ENCODE measurements at places on chromosomes 5 and 9.
A peak's percentile ranks its signal among the peaks of the same experiment; 100 is the strongest.

DNA sequence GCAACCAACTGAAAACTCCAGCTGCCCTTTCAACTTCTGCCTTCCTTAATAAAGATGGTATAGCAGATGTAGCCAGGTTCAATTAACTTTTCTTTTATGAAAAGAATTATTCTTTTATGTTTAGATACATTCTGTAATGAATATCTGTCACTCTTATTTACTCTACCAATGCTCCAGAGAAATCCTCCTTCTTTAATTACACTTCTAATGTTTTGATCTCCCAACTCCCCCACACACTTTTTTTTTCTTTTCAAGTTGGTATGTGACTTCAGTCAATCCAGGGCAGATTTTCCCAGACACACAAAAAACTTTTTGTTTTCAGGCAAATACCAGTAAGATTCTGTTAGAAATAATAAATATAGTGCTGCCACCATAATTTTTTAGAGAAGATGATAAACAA lies 1000.0 kb upstream of the DMAC1 start:
- DNase-seq: no peak

DNA sequence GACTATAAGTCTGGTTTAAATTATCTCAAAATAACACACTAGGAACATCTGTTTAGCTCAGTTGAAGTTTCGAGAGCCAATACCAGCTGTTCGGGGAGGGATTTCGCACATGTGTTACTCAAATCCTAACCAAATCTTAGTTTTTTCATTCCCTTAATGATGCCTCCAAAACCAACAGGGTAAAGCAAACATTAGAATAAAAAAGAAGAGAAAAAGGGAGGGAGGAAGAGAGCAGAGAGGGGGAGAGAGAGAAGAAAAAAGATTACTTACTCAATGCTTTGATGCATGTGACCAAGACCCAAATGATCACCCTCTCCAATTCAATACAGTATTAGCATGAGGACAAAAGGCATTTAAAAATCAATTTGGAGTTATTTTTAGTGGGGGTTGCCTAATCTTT lies 86.0 kb upstream of the NR5A1 start:
- no peak for DNase-seq

- no peak for DNase-seq
These were observed 13.3 kb downstream of the CAVIN4 start for GRCh38 chr9:100591139-100591538.

- peak; percentile 78 for DNase-seq
These were observed 53.2 kb downstream of the ZNF474 start for GRCh38 chr5:122182491-122182921.

DNA sequence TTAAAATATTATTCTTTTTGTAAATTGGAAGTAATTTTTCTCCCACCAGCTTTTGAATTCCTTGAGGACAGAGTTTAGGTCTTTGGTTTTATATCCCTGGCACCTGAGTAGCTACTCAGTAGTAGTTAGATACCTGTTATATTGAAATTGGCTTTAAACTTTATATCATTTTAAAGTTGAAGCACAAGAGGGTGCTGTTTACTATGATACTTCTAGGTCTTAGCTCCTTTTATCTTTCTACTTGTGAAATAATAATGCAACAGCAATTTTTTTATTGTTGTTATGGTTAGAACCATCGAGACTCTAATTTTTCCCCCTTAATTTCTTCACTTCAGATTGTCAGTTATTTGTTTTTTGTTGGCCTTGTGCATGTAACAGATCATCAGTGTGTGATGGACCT lies 46.3 kb downstream of the AP3S1 start:
- peak; percentile 19 for DNase-seq

- DNase-seq: no peak
These were observed 46.9 kb upstream of the GAS1 start for GRCh38 chr9:86994231-86994630.

DNA sequence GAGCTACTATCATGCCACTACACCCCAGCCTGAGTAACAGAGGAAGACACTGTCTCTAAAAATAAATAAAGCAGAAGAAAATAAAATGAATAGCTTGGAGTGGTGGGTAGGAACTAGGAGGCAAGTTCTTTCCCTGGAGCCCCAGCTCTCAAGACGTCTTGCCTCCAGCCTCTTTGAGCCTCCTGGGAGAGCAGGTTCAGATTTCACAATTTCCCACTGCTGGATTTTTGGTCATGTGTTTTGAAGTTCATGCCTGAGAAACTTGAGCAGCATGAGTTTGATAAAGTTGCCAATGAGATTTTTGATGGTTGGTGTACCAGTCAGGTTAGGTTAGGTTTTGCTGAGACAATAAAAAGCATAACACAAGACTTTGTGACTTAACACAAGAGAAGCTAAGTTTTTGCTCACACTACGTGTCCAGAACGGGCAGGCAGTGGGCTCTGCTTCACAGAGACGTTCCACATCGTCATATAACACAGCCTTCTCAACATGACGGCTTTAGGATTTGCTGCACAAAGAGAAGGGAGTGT lies 4.1 kb upstream of the CCDC69 start:
- no peak for DNase-seq

DNA sequence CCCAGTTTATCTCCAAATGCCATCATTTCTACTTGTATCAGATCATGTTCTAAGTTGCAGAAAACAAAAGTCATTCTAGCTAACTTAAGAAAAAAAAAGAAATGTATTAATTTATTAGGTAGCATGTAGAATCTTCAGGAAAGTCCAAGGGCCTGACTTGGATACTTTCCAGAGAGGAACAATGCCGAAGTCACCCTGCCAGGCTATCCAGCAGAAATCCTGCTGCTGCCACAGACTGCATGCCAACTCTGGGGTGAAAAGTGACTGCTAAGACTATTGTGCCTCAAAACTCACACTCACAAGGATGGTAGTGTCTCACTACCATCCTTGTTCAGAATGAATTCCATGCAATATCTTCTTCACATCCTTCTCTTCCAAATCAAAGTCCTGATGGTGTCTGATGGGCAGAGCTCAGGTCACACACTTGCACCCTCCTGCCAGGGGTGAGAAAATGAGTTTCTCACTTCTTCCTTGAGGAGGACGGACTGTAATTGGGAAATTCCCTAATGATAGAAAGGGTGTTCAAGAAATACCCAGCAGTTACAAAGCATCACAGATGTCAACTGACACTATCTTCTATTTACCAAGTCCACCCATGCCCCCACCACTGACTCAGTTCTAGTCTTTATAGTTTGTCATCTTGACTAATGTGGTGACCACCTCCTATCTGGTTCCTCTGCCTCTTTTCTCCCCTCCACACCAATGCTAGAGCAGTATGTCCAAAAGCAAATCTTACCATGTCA lies 279.4 kb downstream of the CWC27 start:
- DNase-seq: no peak

- DNase-seq: no peak
These were observed 387.9 kb downstream of the DEPDC1B start for GRCh38 chr5:60312098-60312497.

DNA sequence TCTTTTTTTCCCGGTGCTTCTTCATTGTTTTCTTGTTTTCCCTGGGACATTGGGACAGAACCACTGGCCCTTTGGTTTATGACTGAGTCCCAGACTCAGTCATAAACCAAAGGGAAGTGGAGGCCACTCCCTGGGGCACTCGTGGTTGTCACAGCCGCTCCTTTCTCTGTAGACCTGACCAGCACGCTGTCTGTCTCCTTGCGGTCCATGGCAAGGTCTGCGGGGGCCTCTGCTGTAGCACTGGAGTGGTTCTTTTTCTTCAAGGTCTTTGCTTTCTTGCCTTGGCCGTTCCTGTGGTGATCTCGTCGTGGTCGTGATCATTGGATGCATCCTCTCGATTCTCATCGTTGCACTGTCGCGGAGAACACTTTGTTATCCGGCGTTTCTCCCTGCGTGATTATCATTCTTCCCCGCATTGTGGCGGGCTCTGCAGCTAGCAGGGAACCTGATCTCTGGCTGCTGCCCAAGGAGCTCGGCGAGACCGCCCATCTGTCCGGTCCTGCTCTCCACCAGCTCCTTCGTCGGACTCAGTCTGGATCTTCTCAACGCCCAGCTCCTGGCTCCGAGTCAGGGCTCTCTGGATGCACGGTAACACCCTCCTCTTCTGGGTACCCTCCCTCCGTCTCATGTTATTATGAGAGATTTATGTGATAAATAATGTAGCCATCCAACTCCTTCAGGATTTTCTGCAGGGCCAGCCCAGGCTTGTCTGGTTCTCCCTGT lies 43.5 kb upstream of the MPDZ start:
- no peak for DNase-seq

- no peak for DNase-seq
These were observed 133.8 kb downstream of the BARX1 start for GRCh38 chr9:93821307-93821703.

DNA sequence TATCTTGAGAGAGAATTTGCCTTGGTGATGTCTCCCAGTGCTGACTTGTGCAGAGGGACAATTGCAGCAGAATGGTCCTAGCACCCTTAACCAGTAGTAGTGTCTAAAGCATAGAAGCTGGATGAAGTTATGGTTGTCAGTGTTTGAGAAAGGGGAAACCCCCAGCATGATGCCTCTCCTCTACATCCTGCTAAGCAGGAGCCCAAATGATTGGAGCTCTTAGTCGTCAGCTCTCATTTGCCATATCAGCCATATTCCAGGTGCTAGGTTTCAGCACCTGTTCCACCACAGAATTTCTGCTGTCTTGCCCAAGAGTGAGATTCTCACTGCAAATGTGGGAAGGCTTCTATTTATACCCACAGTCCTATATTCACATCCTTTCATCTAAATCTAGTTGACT lies 43.7 kb upstream of the RFX3 start:
- no peak for DNase-seq

GRCh38 chr5:169637549-169638121 lies 560 bp downstream of the DOCK2 start:
- DNase-seq: no peak

DNA sequence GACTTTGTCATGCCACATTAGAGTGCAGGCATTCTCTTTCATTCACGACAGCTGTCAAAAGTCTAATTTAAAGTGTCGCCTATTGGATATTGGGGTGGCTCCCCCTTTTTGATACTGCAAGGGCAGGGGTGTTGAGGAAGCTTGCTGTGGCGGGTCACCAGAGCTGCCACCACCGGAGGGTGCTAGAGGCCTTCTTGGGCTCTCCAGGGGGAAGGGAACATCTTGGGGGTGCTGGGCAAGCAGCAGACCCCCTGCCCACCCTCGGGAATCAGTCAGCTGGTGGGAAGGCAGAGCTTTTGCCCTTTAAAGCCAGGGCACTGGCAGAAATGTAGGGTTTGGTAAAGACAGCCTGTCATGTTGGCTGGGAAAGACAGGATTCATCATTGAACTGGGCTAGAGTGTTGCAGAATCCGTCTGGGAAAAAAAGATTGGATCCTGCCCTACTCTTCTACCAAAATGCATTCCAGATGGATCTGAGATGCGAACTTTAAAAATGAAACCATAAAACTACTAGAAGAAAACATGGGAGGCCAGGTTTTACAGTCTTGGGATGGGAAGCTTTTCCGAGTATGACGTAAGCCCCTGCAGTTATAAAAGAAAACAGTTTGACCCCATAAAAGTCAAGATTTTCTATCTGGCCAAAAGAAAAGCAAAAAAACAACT lies 22.3 kb downstream of the COL5A1 start:
- DNase-seq: no peak

DNA sequence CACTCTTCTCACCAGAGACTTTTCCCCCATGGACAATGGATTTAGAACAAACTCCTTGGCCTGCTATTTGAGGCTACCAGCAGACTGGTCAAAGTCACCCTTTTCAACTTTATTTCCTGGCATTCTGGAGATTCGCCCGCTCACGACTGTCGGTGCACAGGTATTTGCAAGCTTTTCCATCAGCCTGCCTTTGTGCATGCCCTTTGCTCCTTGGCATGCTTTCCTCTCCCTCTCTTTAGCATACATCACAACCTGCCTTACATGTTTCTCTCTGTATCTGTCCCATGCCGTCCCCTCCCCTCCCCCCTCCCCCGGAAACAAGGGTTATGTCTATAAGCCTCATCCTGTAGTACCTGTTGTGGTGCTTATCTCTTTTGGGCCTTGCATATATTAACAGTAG lies 257.1 kb downstream of the AOPEP start:
- DNase-seq: peak; percentile 37

DNA sequence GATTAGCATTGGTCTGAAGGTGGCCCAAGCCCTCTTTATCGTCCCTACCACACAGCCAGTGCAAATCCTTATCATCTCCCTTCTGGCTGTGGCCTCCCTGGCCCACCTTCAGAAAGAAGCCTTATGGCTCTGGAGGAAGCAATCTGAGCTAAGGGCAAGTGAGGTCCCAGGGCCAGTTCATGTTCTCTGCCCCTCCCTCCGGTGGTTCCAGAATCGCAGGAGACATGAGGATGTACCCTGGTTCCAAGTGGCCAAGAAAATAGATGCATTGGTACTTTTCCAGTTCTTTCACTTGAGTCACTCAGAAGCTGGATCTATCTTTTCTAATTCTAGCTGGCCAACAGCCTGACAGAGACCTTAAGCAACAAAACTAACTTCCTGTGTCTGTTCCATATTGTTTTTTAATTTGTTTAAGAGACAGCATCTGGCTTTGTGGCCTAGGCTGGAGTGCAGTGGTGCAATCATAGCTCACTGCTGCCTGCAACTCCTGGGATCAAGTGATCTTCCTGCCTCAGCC lies 60.7 kb downstream of the LHFPL2 start:
- no peak for DNase-seq

- no peak for DNase-seq
These were observed 343 bp downstream of the LMX1B start for GRCh38 chr9:126614088-126614454.

All from HT-29 (cell line).